B cell (primary cell): ENCODE measurements at places on chromosomes 3 and 15. TPM values are rescaled to one million over a fixed set of nuclear protein-coding genes. Genes with fewer than 3 reads are reported as not detected.

The ACAN gene
- 0.01 TPM in 1 of 2 replicates, not detected in the other for polyA plus RNA-seq

The WDR93 gene
- 0.06 TPM in 1 of 2 replicates, not detected in the other for polyA plus RNA-seq

- peak; percentile 39 for DNase-seq
Measured at GRCh38 chr3:126955004-126955790, 27.7 kb upstream of the PLXNA1 start.

GRCh38 chr15:75872403-75872990 is 29.2 kb downstream of the UBE2Q2 start:
- no peak for DNase-seq

DNA sequence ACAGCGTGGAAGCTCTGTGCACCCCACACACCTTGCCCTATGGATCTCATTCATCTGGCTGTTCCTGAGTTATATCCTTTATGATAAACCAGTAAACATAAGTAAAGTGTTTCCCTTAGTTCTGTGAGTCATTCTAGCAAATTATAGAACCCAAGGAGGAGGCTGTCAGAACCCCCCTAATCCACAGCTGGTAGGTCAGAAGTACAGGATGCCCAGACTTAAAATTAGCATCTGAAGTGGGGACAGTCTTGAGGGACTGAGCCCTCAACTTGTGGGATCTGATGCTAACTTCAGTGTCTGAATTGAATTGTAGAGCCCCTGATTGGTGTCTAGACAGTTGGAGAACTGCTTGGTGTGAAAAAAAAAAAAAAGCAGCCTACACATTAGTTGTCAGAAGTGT is 75.1 kb downstream of the B3GNT5 start:
- no peak for DNase-seq

The MTHFS gene
- 20.9 and 25.2 TPM in 2 replicates for polyA plus RNA-seq

DNA sequence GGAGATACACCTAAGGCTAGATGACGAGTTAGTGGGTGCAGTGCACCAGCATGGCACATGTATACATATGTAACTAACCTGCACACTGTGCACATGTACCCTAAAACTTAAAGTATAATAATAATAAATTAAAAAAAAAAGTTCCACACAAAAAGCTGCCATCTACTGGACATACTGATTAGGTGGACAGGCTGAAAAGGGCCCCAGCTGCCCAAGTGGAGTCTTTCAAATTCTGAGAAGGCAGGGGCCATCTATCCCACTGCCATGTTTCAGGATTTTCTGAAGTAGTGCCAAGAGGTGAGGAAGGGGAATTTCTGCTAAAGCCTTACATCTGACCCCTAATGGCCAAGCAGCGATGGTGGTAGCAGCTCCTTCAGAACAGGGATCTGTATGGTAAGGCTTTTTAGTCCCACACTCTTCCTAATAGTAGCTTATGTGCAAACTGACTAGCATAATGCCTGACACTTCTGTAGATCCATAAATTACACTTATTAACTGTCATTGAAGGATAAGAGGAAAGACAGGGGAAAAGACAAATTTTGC is 7.7 kb downstream of the FSTL1 start:
- DNase-seq: no peak

The SH3GL3 gene
- polyA plus RNA-seq: not detected in 2 replicates

DNA sequence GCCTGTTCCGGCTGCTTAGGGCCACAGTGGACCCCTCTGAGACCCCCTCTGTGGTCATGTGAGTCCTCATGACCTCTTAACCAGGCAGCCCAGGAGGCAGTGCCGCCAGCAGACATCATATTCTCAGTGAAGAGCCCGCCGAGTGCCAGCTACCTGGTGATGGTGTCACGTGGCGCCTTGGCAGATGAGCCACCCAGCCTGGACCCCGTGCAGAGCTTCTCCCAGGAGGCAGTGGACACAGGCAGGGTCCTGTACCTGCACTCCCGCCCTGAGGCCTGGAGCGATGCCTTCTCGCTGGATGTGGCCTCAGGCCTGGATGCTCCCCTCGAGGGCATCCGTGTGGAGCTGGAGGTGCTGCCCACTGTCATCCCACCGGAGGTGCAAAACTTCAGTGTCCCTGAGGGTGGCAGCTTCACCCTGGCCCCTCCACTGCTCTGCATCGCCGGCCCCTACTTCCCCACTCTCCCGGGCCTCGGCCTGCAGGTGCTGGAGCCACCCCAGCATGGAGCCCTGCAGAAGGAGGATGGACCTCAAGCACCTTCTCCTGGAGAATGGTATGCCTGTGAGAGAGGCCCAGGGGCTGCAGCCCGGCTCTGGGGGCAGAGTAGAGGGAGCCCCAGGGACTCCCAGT is 176.1 kb downstream of the TBC1D2B start:
- no peak for DNase-seq

The LXN gene
- 1.4 and 3.2 TPM in 2 replicates for polyA plus RNA-seq

- DNase-seq: no peak
Measured at GRCh38 chr3:32097768-32098167, 8.7 kb upstream of the GPD1L start.

The UTS2B gene
- polyA plus RNA-seq: 0.94 and 2.0 TPM in 2 replicates

DNA sequence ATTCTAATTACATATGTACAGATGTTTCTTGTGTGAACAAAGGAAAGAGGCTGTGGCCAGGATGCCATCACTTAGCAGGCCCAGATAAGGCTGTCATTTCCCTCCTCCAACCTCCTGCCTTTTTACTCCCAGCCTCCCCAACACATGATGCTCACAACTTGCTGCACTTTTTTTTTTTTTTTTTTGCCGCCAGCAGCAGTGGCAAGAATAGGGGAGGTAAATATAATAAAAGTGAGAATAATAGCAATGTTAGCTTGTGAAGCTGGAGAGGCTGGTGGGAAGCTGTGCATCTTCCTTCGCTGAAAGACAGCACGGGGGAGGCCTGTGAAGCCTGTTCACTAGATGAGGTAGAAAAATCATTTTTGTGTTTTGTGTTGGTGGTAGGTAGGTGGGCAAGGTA is 42.5 kb upstream of the MYO5C start:
- no peak for DNase-seq

DNA sequence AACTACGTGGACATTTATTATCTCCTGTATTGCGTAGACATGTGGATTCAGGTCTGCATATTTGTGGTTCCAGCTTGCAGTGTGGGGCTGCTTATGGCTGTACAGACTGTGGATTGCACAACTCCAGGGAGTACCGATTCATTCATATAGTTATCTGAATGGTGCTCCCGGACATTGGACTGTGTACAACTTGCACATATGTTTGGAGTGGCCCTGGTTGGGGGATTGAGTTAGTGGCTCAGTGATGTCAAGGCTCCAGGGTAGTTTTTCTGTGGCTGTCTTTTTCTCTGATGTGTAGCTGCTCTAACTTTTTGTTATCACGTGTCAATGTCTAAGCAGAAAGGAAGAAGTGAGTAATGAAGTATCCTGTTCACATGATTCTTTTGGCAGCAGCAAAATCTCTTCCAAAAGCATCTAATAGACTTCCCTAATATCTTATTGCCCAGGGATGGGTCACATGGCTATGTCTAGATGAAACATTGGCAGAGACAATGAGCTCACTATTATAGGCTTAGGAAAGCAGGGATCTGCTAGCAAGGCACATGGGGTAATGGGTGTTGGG is 15.8 kb downstream of the ST3GAL6 start:
- DNase-seq: no peak

The CISH gene
- polyA plus RNA-seq: 2.2 and 3.5 TPM in 2 replicates

The SGO1 gene
- 1.4 and 2.4 TPM in 2 replicates for polyA plus RNA-seq
